Frontal cortex (tissue), 4 donors: ENCODE measurements at places on chromosomes 2 and 18. TPM values are rescaled to one million over a fixed set of nuclear protein-coding genes. Genes with fewer than 3 reads are reported as not detected.

The MYL12A gene
- 59.1 TPM for total RNA-seq

The AQP12A gene
- not detected for total RNA-seq

The HMSD gene
- not detected for total RNA-seq

The C2orf66 gene
- not detected for total RNA-seq

The NT5DC4 gene
- not detected for total RNA-seq

The TYW5 gene
- 13.9 TPM for total RNA-seq

The CROCC2 gene
- not detected for total RNA-seq

The DCDC2C gene
- 1.2 TPM for total RNA-seq

The C1QL2 gene
- total RNA-seq, result 0.41 TPM

The ACADL gene
- 8.2 TPM for total RNA-seq

The LGALSL gene
- 66.9 TPM for total RNA-seq

The IL1RL1 gene
- total RNA-seq, result not detected

The NEMP2 gene
- 2.4 TPM for total RNA-seq

The CCDC150 gene
- 4.5 TPM for total RNA-seq

The CYBRD1 gene
- 10.2 TPM for total RNA-seq

The FBXO48 gene
- total RNA-seq, result 0.82 TPM

The CNNM3 gene
- 11.8 TPM for total RNA-seq

The SLC30A3 gene
- total RNA-seq, result 0.82 TPM

The CFC1 gene
- 0.41 TPM for total RNA-seq

The RUFY4 gene
- total RNA-seq, result not detected

The EVX2 gene
- not detected for total RNA-seq

The ALPI gene
- not detected for total RNA-seq

The IL36B gene
- not detected for total RNA-seq

The DLX1 gene
- total RNA-seq, result 21.6 TPM

The CAPN13 gene
- total RNA-seq, result not detected

The UGT1A4 gene
- not detected for total RNA-seq

The PSMA8 gene
- total RNA-seq, result not detected

The MZT2B gene
- total RNA-seq, result 92.9 TPM

The GRB14 gene
- total RNA-seq, result 15.1 TPM

The DQX1 gene
- total RNA-seq, result not detected

The PTGR3 gene
- total RNA-seq, result 16.7 TPM

The MYO3B gene
- 0.41 TPM for total RNA-seq

The EIF2B4 gene
- 16.7 TPM for total RNA-seq

The CEBPZ gene
- 51.4 TPM for total RNA-seq

The APLF gene
- total RNA-seq, result 11.8 TPM

The DNAJC5G gene
- not detected for total RNA-seq

The PARD3B gene
- 4.5 TPM for total RNA-seq

The FKBP1B gene
- total RNA-seq, result 73.8 TPM

The PIEZO2 gene
- 2.4 TPM for total RNA-seq

The GLS gene
- total RNA-seq, result 192 TPM

The GALNT5 gene
- total RNA-seq, result under 0.01 TPM

The RSAD2 gene
- 3.3 TPM for total RNA-seq

The CASP10 gene
- total RNA-seq, result 2.4 TPM

The CLHC1 gene
- total RNA-seq, result 48.1 TPM

The SP110 gene
- 0.82 TPM for total RNA-seq

The TDRD15 gene
- under 0.01 TPM for total RNA-seq

The SNORC gene
- 2.4 TPM for total RNA-seq

The SCTR gene
- total RNA-seq, result 0.82 TPM

The DOCK10 gene
- total RNA-seq, result 10.2 TPM

The LRRC30 gene
- total RNA-seq, result not detected

The KYNU gene
- total RNA-seq, result under 0.01 TPM

The VSNL1 gene
- 24.5 TPM for total RNA-seq

The MAP2 gene
- 678 TPM for total RNA-seq

The CFAP65 gene
- total RNA-seq, result 0.82 TPM

The EML6 gene
- 5.3 TPM for total RNA-seq

The SPEG gene
- total RNA-seq, result 13.0 TPM
